ENCODE measurements at places on chromosomes 12 and 14. TPM values are rescaled to one million over a fixed set of nuclear protein-coding genes. Genes with fewer than 3 reads are reported as not detected.

The NKX2-1 gene
- total RNA-seq: not detected

The P2RX7 gene
- total RNA-seq: 0.89 TPM

The GDF3 gene
- total RNA-seq: not detected

The MORN3 gene
- 0.30 TPM for total RNA-seq

The SLC6A15 gene
- 5.6 TPM for total RNA-seq

The CDKN3 gene
- total RNA-seq: 4.8 TPM

The RAD51AP1 gene
- total RNA-seq: 1.8 TPM

The SLC25A47 gene
- total RNA-seq: not detected

The TAS2R13 gene
- total RNA-seq: 1.2 TPM

The AGAP2 gene
- total RNA-seq: 0.30 TPM

The HCAR1 gene
- not detected for total RNA-seq

The SIX1 gene
- total RNA-seq: 0.05 TPM

The ETFBKMT gene
- 2.0 TPM for total RNA-seq

The LRFN5 gene
- total RNA-seq: 5.6 TPM

The CHD8 gene
- total RNA-seq: 72.8 TPM

The TAS2R42 gene
- not detected for total RNA-seq

The NFE2 gene
- total RNA-seq: not detected
